Activated CD8-positive, alpha-beta memory T cell treated with anti-CD3 and anti-CD28 coated beads for 1 hour (primary cell): ENCODE measurements at places on chromosomes 3 and 15.

DNA sequence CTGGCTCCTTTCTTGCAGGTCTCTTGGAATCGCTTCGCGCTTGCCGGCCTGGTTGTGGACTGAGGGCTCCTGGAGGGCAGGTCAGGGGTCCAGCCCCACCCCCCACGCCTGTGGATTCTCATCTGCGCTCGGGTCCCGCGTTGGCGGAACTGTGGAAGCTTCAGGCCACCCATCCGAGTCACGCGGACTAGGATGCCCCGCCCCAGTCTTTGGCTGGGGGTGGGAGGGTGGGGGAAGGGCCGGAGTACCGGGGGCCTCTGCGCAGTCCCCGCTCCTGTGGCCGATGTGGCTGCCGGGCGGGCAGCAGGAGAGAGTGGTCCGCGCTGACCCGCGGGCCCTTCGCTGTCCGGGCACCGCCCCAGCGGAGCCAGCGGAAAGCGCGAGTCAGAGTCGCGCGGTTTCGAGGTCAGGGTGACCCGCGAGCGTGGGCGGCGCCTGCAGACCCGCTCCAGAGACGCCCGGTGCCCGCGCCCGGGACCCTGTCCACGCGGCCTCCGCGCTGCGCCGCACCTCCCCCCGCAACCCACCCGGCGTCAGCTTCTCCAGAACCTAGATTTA lies 114.2 kb downstream of the KLF13 start:
- no peak for DNase-seq

DNA sequence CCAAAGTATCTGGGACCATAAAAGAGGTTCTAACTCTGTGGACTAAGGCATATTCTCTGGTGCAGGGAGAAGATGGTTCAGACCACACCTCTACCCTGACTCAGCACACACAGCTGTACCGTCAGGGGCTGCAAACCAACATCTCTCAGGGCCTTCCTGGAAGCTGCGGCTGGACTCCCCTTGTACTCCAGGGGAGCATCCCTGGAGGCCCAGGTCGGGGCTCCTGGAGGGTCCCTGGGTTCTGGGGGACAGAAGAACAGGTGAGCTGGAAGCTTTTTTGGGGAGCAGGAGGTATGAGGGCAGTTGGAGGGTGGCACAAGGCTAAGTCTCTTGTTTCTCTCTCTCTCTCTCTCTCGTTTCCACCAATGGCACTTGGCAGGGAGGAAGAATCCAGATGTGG lies 60.5 kb downstream of the LINGO1 start:
- no peak for DNase-seq

- no peak for DNase-seq
Observed at GRCh38 chr3:177836671-177837070, 639.4 kb upstream of the TBL1XR1 start.

GRCh38 chr3:13307041-13307440 lies 113.1 kb downstream of the NUP210 start:
- DNase-seq = no peak

- no peak for DNase-seq
Observed at GRCh38 chr15:80769829-80770705, 9.1 kb upstream of the CEMIP start.

DNA sequence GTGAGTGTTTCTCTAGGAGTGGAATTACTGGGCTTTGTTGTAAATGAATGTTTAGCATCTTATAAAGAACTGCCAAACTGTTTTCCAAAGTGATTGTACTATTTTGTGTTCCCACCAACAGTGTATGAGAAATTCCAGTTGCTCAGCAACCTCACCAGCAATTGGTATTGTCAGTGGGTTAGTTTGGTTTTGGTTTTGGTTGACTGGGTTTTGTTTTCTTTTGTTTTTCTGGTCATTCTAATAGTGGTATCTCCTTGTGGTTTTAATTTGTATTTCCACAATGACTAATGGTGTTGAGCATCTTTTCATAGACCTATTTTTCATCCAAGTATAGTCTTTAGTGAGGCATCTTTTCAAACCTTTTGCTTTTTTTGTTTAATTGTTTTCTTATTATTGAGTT lies 27.1 kb downstream of the FILIP1L start:
- DNase-seq = no peak

- no peak for DNase-seq
Observed at GRCh38 chr3:162764808-162765071, 1268.1 kb downstream of the OTOL1 start.

GRCh38 chr3:133540896-133541674 lies 32.4 kb upstream of the CDV3 start:
- no peak for DNase-seq

- no peak for DNase-seq
Observed at GRCh38 chr3:142863930-142864920, 24.7 kb downstream of the PCOLCE2 start.

GRCh38 chr3:32901005-32901932 lies 50.2 kb upstream of the CCR4 start:
- no peak for DNase-seq

DNA sequence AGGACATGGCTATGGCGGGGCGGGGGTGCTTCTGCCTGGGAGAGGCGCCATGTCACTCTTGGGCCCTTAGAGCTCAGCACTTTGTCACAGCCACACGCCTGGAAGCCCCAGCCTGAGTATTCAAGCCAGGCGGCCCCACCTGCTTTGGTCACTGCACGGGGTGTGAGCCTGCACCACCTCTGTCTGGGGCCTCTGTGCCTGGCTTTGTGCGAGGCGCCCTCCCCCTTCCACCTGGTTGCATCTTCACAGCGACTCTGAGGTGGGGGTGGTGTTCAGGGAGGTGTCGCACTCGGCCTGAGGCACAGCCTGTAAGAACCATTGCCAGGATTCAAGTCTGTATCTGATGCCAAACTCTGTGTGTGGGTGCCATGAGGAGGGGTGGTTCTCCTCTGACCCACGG lies 24.1 kb downstream of the ACAD9 start:
- DNase-seq = no peak

DNA sequence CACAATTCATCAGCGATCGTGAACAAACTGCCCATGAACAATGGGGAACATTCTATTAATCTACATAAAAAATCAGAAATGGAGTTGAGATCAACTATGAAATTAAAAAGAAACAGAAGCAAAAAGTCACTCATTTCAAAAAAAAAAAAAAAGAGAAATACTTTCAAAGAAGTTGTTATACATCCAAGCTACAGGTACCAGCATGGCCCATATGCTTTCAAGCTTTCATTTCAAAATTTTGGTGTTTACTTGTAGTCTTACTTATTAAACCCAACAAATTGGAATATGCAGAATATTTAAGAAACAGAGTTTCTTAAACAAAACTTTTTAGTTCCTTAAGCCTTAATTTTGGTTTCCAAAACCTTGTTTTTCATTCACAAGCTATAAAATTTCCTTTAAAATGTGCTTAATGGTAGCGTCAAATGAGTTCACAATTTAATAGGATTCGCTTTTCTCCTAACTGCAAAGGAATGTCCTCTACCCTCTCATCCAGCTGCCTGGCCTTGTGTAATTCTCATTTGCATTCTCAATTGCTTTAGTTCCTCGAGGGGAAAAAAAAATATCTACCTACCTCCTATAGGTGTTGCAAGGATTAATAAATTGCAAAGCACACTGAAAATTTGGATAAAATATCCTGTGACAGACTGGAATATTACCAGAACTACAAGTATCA lies 565.2 kb downstream of the ROBO1 start:
- no peak for DNase-seq

DNA sequence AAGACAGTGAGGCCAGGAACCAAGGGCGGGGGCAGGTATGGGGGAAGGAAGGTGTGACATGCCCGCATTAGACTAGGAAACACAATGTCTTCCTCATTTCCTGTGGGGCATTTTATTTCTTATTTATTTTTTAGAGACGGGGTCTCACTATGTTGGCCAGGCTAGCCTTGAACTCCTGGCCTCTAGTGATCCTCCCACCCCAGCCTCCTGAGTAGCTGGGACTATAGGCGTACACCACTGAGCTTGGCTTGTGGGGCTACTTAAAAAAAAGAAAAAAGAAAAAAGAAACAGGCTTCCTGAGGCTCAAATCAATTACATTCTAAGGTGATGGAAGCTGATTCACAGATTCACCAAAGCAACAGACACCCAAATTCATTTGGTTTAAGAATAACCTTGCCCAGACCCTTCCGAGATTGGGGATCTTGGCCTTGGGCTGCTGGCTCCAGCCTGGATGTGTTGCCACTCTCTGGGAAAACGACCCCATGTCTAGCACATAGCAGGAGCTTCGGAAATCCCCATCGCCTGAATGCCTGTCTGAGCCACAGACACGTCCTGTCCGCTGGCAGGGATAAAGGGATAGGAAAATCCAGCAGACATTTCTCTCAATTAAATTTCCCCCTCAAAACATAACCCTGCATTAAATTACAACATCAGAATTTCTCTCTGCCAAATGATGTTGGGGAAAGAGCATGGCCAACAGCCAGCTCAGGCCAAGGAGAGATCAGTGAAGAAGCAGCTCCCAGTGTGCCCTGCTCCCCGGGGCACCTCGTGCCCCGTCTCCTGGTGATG lies 13.0 kb downstream of the CPN2 start:
- DNase-seq = no peak

DNA sequence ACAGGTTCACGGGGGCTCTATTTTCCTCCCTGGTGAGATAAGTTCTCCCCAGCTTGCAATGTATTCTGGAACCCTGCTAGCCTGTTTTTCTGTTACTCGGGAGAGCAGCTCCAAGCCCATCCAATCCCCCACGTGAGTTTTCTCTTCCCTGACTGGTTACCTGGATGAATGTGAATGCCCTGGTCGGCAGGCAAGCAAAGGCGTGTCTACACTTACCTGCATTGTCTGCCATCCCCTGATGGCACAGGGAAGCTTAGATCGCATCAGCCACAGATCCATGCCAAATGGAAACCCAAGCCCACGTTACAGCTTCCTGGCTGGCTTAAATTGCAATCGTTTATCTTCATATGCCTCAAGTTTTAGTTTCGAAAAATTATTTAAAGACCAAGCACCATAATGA lies 149.9 kb downstream of the FOXP1 start:
- DNase-seq = no peak

GRCh38 chr15:64180235-64180824 lies 17.5 kb upstream of the PPIB start:
- DNase-seq = no peak

GRCh38 chr3:168061332-168061996 lies 34.3 kb downstream of the GOLIM4 start:
- no peak for DNase-seq

DNA sequence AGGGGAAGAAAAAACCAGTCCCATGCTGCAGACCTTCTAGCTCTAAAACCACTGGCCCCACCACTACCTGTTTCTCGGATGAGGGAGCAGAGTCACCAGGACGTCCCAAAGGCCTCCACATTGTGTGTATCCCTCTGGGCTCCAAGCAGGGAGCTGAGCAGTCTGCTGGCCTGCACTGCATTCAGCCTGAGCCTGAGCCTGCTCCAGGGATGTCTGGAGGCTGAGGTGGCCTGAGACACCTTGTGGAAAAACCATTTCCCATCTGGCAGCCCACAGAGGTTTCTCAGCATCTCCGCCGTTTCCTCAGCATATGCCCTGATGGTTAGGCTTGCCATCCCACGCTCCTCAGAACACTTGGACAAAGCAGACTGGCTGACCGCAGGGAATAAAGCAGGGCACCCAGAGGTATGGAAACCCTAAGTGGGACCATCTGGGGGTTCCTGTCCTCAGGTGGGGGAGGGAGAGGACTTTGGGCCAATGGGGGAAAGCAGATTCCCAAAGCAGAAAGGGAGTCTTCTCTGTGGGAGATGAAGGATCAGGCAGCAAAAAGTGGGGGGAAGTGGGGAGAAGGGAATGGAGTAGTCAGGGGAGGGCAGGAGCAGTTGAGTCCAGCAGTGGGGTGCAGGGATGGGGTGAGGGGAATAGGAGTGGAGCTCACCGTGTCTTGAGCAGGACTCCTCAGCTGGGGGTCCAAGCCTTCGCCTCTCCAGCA lies at the start of gene CILP:
TSS of gene CILP (minus strand) at position 704 of the 712 bp plus-strand sequence. CDS start 1,718 bp downstream, outside the sequence.
- no peak for DNase-seq

DNA sequence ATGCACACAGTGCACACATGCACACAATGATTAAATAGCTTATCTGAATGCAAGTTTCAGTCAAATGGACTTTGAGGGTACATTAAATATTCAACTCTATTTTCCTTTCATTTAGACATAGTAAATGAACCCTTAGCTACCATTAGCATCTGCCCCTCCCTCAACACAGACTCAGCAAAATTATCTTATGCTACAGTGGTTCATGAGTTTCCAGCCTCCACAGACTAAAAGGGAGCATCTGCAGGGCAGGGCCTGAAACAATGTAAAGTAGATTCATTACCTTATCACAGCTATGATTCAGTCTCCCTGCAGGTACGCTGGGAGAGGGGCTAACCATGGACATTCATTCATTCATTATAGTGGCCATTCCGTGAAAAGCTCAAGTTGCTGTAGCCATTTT lies 329.1 kb downstream of the VGLL3 start:
- no peak for DNase-seq

GRCh38 chr3:11878837-11879236 lies 32.2 kb upstream of the TAMM41 start:
- DNase-seq = no peak

- no peak for DNase-seq
Observed at GRCh38 chr3:171980578-171981270, 58.7 kb upstream of the FNDC3B start.

GRCh38 chr15:31004220-31004733 lies 12.8 kb upstream of the MTMR10 start:
- DNase-seq = no peak
